ENCODE measurements at places on chromosomes 2 and 18.

DNA sequence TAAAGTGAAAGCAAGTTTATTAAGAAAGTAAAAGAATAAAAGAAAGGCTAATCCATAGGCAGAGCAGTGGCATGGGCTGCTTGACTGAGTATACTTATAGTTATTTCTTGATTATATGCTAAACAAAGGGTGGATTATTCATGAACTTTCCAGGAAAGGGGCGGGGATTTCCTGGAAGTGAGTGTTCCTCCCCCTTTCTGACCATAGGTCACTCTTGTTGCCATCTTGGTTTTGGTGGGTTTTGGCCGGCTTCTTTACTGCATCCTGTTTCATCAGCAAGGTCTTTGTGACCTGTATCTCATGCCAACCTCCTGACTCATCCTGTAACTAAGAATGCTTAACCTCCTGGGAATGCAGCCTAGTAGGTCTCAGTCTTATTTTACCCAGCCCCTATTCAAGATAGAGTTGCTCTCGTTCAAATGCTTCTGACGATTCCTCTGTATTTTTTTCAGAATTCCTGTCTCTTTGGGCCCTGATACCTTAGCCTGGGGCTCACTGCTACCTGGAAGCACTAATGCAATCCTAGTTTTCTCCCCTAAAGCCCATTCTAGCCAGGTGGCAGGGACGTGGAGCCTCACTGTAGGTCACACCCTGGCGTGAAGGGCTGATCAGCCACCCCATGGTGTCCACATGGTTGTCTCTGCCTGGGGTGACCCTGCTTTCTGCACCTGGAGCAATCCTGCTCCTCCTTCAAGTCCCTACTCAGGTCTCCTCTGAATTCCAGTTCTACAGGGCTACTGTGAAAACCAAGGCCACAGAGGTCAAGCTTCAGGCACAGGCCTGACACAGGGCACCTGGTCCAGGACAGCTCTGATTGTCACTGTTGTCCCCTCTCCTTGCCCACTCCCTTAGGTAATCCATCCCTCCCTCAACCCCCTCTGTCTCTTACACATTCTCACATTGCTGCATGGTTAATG, 6.0 kb upstream of the SLC35F6 start:
- no peak for DNase-seq

DNA sequence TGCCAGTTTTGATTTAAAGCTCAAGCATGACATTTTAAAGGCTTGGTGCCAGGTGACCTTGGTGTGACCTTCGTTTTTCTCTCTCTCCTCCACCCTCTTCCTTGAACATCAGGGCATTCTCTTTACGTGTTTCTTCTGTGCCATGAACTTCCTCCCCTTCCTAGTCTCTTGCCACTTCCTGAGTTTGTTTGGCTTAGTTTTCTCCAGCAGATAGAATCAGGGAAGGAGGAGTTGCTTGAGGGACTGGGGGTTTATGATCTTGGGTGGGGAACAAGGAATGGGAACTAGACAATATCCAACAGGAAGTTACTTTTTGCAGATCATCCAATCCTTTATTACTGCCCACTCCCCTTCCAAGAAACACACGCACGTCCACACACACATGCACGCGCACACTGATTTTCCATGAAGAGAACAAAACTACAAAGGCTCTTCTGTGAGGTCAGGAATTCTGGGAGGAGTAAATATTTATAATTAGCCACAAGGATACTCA, 210.6 kb upstream of the EPAS1 start:
- no peak for DNase-seq

DNA sequence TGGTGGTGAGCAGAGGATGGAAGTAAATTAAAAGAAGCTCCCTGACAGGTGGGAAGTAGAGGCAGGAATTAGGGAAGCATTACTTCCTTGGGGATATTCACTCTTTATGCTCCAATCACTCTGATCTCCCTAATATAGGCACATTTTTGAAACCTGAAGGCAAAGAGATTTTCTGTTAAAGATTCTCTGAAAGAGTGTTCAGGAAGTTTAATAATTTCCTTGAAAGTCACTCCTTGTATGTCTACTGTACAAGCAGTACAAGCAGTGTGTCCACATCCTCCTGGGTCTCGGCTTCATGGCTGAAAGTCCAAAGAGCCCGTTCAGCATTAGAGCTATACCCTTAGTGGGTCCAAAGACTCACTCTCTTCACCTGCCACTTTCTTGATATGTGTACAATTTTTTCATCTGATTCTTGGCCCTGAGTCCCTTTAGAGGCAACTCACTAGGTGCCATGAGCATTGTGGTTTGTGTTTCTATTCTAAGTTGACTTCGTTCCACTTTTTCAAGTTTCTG, 60.2 kb downstream of the AAK1 start:
- DNase-seq, result no peak

DNA sequence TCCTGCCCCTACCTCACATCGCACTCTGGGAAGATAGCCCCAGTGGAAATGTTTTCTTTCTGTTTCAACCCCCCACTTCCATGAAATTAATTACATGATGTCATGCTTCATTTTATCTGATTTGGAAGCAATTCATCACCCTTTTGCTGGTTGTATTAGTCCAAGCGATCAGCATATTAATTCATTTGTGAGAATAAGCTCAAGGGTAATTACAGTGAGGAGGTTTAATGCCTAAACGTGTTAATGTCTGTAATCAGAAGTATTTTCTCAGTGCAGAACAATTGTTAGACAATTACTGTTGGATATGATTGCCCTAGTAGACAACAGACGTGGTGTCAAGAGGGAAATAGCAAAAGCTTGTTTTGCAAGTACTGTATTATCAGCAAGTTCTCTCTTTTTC, 746.3 kb downstream of the CPS1 start:
- DNase-seq, result no peak

- no peak for DNase-seq
Observed at GRCh38 chr2:46977280-46977665, 61.7 kb upstream of the MCFD2 start.

DNA sequence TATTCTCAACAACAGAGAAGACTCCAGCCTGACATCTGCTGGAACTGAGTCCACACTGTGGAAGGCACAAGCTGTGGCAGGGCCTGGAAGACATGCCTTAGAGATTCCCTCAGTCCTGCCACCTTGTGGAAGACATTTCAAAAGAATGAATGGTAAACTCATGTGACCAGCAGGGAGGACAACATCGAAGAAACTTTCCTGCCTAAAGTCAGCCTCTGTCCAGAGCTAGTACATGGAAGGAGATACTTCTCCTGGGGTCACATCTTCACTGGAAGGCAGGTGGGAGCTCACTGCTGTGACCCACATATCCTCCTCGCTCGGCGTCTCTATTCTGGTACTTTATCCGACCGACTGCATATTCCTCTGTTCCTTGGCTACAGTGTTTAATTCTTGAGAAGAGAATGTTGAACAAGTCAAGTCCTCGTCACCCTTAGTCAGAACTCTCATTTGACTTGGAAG, 59.5 kb downstream of the PUM2 start:
- no peak for DNase-seq

DNA sequence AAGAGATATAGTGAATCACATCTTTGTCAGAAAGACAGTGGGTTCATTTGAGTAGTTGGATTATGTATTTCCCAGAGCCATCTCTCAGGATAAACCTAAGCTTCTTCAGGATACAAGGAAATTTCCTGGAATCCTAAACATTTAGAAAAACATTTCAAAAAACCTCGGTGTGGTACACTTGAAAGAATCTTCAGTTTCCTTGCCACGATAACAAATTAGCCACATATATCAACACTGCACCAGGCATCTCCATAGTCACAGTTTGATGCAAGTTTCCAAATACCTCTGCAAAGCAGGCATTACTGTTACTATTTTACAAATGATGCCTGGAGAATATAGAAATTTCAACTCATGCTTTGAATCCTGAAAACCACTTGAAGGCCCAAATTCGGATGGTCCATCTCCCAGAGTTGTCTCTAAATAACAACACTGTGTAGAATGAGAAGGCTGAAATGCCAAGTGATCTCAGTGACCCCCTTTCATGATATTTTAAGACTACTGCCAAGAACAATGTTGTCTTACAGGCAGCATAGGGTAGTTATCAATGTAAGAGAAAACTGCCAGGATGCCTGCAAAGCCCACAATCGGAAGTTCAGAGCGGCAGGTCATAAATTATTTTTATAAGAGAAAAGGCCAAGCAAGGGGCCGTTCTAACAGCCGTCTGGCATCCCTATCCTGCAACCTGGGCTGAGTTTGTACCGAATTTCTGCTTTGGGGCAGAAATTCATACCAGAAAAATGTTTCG, 307.9 kb downstream of the TXNL1 start:
- DNase-seq, result no peak

- DNase-seq, result no peak
Observed at GRCh38 chr18:64100116-64100922, 48.6 kb downstream of the LINC00305 start.

GRCh38 chr18:78725426-78725825, 254.2 kb upstream of the SALL3 start:
- DNase-seq, result no peak

- no peak for DNase-seq
Observed at GRCh38 chr2:166436189-166436588, 57.9 kb downstream of the SCN7A start.

DNA sequence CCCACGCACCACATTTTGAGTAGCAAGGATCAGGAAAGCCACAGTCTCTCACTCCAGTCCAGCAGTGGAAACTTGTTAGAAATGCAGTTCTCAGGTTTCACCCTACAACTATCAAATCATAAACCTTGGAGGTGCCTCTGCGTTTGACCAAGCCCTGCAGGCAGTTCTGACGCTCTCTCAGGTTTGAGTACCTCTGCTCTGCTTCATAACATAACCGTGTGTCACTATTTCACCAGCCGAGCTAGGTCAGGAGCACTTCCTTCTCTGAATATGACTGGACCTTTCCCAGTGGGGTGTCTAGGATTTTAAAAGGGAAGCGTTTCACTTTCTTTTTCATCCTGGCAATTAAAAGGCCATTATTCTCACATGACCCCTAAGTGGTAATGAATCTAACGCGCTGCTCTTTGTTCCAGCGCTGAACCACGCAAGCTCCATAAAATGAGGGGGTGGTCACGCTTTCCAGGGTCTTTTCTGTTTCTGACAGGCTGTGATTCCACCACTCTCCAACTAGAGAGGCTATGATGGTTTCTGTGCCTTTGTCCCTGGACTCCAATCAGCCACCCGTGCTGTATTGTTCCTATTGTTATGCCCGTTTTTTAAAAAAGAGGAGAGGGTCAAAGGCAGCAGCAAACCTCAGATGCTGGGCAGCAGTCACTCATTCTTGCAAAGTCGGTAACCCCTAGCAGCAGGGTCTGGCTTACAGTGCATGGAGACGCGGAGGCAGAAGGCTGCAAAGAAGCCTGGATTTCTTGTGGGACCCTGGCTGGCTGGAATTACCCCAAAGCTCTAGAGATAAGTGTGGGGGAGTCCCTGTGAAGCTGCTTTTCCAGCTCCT, 75.2 kb upstream of the CTNNA2 start:
- no peak for DNase-seq

DNA sequence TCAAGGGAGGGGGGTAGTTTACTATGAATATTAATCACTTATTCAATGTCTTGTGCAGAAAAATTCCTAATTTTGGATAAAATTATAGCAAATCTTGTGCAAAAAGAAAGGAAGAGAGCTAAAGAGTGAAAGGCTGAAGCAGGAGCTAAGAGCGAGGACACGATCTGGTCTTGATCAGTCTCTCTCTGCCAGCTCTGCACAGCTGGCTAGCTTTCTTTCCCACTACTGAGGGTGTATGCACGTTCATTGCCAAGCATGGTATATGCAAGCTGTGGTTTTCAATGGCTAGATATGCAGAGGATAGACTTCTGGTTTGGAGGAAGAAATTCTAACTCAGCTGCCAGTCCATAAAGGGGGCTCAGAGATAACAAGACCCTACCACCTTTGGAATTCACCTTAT, 297.3 kb downstream of the CYRIA start:
- DNase-seq, result no peak

DNA sequence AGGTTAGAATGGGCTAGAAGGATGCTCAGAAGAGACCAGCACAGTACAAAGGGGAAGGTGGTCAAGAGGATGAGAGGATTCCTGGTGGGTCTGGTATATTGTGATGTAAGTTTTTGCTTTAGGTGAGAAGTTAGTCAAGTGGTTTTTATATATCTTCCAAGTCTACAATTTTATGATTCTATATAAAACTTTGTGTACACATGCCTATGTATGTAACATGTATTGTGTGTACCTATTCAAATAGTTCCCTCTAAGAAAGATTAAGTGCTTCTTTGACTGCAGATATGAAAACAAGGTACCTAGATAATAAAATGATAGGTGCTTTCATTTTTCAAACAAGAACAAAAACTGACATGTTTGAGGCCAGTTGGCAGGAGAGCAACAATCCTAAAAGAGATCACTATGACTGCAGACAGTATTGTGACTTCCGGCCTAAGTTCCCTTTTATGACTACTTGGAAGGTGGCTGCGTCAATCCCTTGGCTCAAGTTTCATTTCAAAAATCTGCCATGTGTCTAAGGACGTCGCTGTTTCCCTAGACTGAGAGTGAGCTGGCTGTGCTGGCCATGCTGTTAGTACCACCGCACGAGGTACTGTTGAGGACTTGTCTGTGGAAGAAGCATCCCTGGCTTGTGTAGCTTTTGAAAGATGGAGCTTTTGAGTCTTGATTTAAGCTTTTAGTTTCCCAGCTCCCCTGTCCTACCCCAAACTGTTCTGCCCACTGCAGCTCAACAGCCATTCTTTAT, 123.1 kb downstream of the PRPF40A start:
- DNase-seq, result no peak

GRCh38 chr2:227036527-227036926, 127.5 kb downstream of the COL4A4 start:
- no peak for DNase-seq

DNA sequence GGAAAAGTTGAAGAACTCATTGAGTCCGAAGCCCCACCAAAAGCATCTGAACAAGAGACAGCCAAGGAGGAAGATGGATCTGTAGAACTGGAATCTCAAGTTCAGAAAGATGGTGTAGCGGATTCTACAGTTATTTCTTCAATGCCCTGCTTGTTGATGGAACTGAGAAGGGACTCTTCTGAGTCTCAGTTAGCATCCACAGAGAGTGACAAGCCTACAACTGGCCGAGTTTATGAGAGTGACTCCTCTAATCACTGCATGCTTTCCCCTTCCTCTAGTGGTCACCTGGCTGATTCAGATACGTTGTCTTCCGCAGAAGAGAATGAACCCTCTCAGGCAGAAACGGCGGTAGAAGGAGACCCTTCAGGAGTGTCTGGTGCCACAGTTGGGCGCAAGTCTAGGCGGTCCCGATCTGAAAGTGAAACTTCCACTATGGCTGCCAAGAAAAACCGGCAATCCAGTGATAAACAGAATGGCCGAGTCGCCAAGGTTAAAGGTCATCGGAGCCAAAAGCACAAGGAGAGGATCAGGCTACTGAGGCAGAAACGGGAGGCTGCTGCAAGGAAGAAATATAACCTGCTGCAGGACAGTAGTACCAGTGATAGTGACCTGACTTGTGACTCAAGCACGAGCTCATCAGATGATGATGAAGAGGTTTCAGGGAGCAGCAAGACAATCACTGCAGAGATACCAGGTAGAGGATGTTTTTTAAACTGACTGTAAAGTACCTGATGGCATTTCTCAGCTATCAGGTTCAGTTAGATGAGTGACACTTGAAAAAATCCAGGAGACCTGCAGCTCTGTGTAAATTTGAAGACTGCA, 111.9 kb downstream of the HAUS1 start:
- no peak for DNase-seq

All from stimulated activated CD4-positive, alpha-beta T cell treated with anti-CD3 and anti-CD28 coated beads, Interleukin-4, amount 100 ng/mL, for 1 hour (primary cell).